Right forelimb (tissue), 1 donor: ENCODE measurements at places on chromosomes 11 and 22.
A peak's percentile ranks its signal among the peaks of the same experiment; 100 is the strongest.

GRCh38 chr11:36530840-36531239 is 20.8 kb upstream of the TRAF6 start:
- DNase-seq, result no peak

GRCh38 chr11:79902493-79902892 is 461.7 kb upstream of the TENM4 start:
- DNase-seq, result no peak

DNA sequence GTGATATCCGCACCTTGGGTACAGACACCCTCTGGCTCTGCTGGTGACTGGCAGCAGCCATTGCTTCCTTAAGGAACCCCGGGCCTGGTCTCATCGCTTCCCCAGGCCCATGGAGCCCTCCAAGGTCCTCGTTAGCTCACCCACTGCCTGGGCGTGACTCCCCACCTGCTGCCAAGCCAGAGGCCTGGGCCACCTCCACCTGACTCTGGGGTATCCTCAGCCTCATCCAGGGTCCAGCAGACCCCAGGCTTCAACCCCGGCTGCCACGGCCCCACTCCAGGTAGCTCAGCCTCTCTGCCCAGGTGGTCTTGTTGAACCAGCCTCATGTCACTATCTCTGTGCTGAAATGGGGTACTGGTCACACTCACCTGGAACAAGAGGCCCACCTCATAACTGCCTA is 337.9 kb downstream of the BRD1 start:
- DNase-seq, result no peak

DNA sequence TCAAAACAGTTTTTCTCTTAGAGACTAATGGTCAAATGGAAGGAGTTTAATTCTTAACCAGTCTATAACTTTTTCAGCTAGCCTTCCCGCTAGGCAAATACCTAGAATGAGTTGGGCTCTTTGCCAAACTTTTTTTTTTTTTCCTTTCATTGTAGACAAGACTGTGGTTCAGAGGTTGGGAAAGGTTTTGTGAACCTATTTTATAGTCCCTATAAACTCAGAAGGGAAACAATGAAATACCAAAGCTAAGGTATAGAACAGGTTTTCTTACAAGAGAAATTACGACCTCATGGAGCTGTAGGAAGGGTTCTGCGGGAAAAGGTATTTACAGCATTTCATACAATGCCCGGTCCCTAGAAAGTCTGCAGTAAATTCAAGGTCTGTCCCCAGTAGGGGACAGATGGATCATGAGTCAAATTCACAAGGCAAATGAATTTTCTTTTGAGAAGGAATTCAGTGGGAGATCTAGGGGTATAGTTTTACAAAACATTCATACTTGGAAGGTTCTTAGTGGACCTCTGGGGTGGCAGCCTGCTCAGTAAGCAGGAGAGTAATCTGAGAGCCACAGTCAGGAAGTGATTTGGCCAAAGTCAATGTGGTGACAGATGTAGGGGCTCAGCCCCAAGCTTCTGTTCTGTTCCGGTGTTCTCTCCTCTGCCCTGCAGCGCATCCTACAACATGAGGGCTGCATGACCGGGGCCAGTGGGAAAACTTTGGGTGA is 146.8 kb downstream of the DBX1 start:
- no peak for DNase-seq

DNA sequence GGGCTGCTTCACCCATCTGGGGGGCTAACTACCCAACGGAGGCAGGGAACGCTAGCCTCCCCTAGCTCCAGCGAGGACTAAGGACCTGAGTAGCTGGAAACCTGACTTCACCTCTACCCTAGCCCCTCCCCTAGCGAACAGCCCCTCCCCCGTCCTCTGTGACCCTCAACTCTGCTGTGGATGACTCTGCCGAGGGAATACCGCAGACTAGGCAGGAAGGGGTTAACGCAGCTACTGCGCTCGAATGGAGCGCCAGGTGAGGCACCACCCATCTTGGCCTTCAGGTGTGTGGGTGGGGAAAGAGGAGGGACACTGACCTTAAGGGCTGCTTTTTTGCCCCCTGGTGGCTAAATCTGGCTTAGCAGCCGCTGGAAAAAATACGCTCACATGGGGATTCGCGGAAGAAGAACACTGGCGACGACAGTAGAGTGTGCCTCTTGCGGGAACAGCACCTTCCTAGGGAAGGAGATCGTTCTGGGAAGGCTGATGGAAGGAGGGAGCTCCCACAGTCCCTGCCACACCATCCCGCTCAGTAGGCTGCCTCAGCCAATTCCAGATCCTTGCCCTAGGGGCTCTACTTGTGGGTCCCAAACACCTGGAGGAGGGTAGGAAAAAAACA is 4.5 kb upstream of the BCL9L start:
- peak; percentile 87 for DNase-seq
